ENCODE measurements at places on chromosomes 6 and 20.

GRCh38 chr6:141452354-141452686 is 680.4 kb upstream of the GJE1 start:
- DNase-seq: no peak

DNA sequence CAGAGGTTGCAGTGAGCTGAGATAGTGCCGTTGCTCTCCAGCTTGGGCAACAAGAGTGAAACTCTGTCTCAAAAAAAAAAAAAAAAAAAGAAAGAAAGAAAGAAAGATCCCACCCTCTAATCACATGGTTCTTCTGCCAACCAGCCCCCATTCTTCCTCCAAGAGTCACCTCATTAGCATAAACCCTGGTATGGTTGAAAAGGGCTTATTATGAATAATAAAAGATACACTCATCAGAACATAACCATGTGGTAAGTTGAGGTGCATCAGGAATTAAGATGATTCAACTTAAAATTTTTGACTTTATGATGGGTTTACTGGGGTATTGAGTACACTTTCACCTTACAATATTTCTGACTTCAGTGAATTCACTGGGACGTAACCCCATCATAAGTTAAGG is 793 bp upstream of the TRIM40 start:
- DNase-seq: no peak

- no peak for DNase-seq
These were observed 162.7 kb downstream of the TBC1D7 start for GRCh38 chr6:13165502-13166172.

DNA sequence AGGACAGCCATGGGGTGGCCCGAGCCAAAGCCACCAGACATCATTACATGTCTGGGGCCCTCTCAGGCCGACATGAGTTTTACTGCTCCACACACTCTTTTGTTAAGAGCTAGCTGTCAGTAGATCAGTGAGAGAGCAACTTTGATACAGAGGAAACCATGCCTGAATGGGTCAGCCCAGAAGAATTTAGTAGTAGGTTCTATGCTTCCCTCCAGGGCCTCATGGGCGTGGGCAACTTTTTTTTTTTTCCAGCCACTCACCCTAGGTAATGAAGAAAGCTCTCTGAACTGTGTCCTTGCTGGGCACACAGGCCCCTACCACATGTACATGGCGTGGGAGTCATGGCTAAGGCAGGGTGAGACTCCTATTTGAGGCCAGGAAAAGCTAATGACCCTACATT is 38.8 kb downstream of the HLA-F start:
- DNase-seq: no peak

GRCh38 chr6:34324738-34325444 is 67.6 kb downstream of the NUDT3 start:
- DNase-seq: no peak

DNA sequence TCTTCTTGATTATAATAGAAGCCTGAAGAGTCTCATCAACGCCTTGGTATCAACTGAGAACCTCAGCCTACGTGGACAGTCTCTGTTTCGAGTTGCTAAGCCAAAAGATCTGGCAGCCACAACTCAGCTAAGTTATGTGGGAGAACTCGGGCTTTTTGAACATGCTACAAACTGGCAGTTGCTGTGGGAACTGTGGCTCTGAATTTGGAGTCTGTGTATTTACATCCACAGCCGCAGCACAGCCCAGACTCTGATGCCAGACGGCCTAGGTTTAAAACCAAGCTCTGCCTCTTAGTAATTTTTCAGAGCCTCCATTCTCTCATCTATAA is 35.8 kb downstream of the RIPOR2 start:
- no peak for DNase-seq

- DNase-seq: no peak
These were observed 181.5 kb upstream of the TCF21 start for GRCh38 chr6:133707456-133707855.

GRCh38 chr6:25013246-25013645 is 77.5 kb upstream of the RIPOR2 start:
- no peak for DNase-seq

GRCh38 chr6:130622142-130622541 is 205.1 kb upstream of the SMLR1 start:
- no peak for DNase-seq

DNA sequence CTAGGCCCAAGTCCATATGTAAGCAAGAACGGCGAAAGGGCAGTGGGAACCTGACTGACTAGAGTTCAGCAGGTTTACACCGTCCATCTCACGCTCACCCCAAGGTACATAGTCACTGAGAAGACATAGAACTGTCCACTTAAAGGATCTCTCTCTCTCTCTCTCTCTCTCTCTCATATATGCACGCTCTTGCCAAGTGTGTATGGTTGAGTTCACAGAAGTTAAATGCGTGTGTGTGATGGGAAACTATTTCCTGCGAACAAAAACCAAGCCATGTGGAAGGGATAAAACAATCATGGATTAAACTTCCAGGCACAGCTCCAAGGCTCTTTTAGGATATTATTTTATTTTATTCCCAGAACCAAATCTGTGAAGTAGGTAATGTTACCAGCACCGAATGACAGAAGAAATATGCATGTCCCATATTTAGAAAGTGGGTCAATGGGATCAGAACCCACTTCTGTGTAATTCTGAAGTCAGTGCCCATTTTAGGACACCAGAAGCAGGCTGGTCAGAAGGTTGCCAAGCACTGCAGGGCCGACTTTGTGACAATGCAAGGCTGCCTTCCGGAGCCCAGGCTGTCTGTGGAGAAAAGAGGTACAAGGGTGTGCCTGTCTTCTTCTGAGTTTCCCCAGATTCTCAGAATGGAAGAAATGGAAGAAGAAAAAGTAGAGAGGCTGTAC is 49.2 kb upstream of the MAP7 start:
- no peak for DNase-seq

DNA sequence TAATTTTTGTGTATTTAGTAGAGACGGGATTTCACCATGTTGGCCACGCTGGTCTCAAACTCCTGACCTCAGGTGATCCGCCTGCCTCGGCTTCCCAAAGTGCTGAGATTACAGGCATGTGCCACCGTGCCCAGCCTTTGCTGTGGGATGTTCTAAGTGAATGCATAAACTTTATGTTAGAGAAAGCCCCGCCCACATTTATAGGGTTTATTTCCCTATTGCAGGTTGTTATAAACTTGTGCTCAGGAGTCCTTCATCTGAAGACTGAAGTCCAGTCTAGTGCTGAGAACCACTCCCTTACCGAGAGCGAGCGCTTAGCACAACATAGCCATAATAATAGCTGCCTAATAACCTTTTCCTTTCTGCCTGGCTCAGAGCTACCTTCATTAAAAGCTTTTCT is 75.4 kb upstream of the ZNF217 start:
- DNase-seq: no peak

Measured in activated T-cell treated with anti-CD3 and anti-CD28 coated beads for 4 hours (primary cell).